Effector CD4-positive, alpha-beta T cell (primary cell): ENCODE measurements at places on chromosomes 3 and 15.

DNA sequence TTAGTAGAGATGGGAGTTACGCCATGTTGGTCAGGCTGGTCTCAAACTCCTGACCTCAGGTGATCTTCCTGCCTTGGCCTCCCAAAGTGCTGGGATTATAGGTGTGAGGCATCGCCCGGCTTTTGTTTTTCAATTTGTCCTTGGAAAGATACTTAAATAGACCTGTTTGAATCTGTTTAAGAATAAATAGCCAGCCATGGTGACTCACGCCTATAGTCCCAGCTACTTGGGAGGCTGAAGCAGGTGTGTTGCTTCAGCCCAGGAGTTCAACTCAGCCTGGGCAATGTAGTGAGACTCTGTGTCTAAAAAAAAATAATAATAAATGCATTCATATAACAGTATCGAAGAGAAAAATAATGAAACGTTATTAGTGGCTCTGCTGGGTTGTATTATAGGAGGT lies 17.3 kb downstream of the SNAPC5 start:
- DNase-seq, result no peak

DNA sequence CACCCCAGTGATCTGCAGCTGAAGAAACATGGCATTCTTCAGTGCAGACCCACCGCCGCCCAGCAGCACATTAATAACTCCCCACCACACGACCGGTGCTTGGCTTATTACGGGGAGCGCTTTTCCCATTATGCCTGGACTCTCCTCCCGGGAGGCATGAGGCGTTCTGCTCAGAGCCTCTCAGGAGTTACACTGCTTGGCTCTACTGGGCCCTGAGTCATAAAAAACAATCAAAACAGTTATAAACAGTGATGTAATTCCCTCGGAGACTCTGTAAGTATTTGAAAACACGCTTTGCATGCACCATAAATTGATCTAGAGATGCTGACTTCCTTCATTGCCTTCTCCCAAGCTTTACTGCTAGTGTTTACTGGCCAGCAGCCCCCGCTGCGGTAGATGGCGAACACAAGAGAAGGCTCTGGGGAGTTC lies 77.1 kb upstream of the SNRPA1 start:
- DNase-seq, result no peak

GRCh38 chr3:171948674-171949073 lies 90.7 kb upstream of the FNDC3B start:
- DNase-seq, result no peak

DNA sequence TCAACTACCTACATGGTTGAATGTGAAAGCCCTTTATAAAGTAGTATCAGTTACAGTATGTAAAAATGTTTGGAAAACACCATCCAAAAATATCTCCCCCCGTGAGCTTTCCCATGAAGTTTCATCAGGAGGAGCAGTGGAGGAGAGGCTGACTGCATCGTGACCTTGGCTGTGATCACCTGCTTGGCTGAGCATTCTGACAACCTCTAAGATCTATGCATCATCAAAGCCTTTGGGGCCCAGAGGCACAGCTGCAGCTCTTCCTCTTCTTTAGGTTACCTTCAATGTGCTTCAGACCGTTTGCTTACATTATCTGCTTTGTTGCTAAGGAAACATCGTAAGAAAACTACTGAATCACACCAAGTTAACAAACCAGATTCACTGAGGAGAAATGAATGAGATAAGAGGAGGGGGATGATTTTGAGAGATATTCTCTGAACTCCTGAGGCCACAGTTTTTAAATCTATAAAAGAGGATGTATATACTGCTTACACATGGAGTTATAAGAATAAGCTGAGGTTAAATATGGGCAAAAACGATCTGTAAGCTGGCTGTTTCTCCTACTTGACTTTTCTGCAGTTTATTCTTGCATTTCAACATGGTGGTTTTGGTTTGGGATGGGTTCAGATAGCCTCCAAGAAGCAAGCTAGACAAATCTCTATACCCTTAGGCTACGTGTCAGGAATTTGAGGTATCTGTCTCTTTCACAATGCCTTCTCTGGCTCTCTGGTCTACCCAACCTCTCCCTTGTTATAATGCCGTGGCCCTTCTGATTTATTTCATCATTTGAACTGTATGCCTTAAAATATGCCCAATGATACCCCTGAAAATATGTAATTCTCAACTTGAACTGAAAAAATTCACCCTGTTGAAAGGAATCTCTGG lies 4.0 kb downstream of the GCSAM start:
- DNase-seq, result peak; percentile 46

DNA sequence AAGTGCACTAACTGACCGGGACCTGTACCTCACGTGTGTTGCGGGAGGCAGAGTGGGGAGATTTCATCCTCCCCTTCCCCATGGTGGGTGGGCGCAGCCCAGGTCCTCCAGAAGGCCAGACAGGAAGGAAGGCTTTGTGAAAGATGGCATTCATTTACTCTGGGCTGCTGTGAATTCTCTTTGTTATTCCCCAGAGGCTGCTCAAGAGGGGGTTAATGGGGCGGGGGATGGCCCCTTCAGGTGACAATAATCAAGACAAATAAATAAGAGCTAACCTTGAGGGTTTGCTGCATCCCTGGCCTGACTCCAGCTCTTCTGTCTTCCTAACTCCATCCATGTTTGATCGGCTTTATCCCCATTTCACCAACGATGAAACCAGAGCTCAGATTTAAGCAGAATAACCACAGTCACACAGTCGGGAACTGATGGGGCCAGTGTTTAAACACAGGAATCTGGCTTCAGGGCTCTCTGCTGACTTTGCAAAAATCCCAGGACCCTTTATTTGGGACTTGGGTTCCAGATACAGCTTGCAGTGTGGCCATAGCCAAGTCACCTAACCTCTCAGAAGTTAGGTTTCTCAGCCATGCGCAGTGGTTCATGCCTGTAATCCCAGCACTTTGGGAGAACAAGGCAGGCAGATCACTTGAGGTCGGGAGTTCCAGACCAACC lies 16.5 kb downstream of the PIF1 start:
- DNase-seq, result no peak

GRCh38 chr3:61371123-61371522 lies 119.9 kb upstream of the FHIT start:
- DNase-seq, result no peak

DNA sequence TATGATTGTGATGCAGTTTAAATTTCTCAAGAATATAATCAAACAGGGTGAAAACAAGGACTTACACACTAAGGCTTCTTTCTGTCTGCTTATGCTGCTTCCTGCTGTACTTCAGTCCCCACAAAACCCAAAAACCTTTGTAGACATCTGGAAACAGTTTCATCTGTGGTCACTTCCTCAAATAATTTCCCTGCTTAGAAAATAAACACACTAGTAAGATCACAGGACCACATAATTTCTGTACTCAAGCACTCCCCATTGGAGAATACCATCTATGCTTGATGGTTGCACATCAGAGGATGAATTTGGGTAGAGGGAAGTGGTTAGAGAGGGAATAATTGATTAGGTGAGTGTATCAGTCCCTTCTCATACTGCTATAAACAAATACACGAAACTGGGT lies 266.2 kb downstream of the LSAMP start:
- DNase-seq, result no peak

DNA sequence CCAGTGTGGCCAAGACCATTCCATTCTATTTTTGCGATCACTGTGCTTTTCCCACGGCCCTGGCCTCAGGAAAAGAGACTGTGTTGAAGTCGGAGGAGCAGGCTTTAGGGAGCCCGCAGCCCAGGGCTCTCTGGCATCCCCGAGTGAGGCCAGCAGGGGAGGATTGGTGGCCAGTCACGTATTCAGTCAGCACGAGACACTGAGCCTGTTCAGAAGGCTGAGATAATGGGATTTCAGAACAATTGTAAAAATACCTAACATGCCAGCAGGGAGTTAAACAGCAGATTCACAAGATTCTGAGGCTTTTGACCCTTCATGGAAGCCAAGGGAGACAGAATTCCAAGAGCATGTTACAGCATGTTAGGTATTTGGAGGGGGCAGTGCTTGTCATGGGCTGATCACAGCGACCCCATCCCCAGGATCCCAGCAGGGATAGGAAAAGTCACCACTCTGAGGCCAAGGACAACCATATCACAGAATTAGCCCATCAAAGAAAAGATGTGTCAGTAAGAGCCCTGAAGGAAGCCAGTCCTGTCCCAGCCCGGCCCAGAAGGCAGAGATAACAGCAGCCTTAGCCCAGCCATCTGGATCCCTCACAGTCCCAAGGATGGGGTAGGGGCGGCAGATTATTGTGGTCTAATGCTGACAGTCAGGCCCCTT lies 40.6 kb downstream of the AMOTL2 start:
- DNase-seq, result no peak
